Activated T-helper 1 cell treated with Interleukin-2 at 50 U/mL for 16 hours (primary cell): ENCODE measurements at places on chromosomes 2 and 18.

- DNase-seq, result no peak
Observed at GRCh38 chr2:67124531-67124930, 272.6 kb upstream of the ETAA1 start.

DNA sequence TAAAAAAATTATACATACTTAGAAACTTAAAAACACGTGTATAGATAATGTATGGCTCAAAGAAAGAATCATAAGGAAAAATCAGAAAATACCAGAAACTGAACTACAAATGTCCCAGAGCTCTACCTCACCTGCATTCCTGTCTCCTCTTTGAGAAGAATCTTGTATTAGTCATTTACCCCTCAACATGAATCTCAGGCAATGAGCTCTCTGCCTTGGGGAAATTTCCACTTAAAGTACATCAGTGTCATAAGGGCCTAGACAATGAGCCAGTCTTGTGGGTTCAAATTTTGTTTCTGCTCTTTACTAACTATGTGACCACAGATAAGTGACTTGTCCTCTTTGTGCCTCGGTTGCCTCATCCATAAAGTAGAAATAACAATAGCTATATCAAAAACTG lies 40.1 kb downstream of the SCG2 start:
- DNase-seq, result no peak

DNA sequence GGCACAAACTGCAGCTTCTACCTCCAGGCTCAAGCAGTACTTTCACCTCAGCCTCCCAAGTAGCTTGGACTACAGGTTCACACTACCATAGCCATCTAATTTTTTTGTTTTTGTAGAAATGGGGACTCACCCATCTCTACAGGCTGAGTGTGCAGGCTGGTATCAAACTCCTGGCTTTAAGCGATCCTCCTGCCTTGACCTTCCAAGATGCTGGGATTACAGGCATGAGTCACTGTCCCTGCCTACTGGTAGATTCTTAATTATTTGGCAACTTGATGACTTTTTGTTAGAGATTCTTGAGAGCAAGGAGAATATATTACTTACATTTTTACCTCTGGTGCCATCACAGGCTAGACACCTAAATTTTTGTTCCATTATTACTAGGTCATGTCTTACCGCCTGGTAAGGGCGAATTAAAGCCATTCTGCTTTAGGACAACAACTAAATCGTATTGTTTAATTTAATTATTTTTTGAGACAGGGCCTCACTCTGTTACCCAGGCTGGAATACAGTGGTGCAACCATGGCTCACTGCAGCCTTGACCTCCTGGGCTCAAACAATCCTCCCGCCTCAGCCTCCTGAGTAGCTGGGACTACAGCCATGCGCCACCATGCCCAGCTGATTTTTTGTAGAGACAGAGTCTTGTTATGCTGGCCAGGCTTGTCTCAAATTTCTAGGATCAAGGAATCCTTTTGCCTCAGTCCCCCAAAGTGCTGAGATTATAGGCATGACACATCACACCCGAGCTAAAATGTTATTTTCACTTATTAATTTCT lies 15.7 kb downstream of the DYNC1I2 start:
- no peak for DNase-seq

DNA sequence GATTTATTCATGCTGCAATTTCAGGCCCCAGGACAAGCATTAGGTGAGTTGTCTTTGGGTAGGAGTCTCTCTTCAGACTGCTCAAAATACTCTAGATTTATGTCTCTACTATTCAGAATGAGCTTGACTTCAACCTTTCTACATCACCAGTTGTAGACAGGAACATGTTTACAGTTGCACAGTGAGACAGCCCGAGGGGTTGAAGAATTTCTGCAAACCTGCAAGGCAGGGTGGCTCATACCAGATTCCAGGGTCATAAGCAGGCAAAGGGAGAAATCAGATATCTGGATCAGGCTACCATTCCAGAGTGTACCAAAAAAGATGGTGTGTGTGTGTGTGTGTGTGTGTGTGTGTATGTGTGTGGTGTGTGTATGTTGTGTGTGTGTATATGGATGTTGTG lies 112.4 kb downstream of the SPP2 start:
- no peak for DNase-seq

DNA sequence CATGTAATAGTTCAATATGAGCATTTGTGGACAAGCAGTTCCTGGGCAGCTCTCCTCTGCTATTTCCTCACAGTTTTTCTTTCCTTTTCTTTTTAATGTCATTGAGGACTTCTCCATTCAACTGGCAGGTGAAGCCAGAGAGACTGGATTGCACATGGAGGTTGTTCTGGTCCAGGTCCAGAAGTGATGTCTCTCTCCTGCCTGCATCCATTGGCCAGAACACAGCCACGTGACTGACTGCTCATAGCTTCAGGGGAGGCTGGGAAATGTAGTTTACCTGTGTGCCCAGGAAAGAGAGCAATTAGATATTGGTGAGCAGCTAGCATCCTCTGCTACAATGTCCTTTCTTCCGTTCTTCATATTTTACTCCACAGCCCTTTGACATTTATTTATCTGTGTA lies 20.2 kb upstream of the ADAM23 start:
- DNase-seq, result no peak

- DNase-seq, result no peak
Observed at GRCh38 chr2:72894514-72894913, 7.3 kb downstream of the SPR start.

GRCh38 chr18:13036622-13037320 lies 45.6 kb downstream of the CEP192 start:
- no peak for DNase-seq

DNA sequence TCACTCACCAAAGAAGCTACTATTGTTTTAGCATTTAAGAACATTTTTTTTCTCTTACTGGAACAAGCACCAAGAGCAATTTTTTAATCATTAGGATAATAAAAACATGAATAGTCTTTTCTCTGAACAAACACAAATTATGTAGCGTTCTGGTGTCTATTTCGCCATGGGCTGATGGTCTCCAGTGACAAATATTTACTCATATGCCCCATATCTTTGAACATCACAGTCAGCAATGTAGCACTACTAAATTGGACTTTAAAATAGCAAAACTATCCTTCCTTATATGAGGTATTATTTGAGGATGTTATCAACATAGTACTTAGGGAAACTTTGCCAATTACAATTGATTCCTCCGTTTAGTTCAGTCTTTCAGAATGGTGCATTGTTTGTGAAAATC lies 1326.0 kb upstream of the ZEB2 start:
- DNase-seq, result no peak

DNA sequence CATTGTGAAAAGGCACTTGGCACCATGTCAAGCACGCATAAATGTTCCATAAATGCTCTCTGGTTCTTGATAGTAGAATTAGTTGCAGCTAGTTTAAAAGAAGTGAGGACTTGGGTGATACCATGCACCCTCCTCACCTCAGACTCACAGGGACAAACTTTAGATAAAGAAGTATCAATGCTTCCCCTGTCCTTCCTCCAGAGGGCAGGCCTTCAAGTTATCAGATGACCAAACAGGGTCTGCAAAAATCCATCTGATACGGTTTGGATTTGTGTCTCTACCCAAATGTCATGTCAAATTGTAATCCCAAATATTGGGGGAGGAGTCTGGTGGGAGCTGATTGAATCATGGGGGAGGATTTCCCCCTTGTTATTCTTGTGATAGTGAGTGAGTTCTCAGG lies 54.1 kb downstream of the C1QL2 start:
- no peak for DNase-seq

DNA sequence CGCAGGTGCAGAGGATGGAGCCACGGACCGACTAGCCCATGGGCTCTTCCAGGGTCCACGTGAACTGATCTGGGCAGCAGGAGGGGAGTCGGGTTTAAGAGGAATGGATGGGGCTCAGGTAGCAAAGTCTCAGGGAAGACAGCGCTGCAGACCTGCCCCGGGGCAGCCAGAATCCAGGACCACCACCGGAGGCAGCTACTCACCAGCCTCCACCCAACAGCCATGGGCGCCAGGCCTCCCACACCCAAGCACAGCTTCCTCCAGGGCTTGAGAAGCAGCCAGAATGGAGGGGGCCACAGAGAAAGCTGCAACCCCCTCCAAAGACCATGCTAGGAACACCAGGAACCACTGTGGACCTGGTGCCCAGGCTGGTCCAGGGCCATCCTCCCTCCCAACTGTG lies 164.3 kb downstream of the TWIST2 start:
- no peak for DNase-seq

DNA sequence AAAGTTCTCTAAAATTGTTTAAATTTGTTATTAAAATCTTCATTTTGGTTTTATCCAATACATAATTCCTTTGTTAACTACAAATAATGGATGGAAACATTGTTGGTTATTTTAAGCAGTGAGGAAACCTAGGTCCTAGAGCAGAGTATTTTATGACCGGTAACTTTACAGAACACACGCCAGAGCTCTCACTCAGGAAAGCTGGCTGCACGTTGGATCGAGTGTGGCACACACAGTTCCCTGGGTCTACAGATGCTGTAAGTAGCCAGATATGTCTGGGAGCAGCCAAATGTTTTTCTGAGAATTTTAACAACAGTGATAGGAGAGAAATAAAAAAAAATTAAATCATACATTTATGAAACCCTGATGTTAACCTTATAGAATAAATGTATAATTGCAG lies 264.4 kb downstream of the ZNF407 start:
- DNase-seq, result no peak

DNA sequence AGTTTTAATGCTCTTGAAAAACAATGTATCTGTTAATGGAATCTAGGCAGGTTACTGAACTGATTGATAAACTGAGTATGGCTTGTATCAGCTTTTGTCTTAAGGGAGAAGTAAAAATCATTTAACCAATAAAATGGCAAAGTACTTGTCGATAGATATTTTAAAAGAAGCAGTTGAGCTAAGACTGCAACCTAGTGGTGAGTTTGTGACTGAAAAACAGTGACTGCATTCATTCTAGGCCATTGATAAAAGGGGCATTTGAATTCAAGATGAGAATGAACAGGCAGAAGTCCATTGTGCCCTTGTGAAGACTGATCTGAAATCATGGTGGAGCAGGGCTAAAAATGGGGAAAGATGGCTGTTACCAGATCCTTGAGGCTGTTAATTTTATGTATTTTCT lies 59.4 kb upstream of the MSTN start:
- no peak for DNase-seq

GRCh38 chr2:190847504-190848081 lies 33.0 kb upstream of the GLS start:
- DNase-seq, result no peak

- DNase-seq, result no peak
Observed at GRCh38 chr2:14867853-14868252, 235.3 kb downstream of the LRATD1 start.

DNA sequence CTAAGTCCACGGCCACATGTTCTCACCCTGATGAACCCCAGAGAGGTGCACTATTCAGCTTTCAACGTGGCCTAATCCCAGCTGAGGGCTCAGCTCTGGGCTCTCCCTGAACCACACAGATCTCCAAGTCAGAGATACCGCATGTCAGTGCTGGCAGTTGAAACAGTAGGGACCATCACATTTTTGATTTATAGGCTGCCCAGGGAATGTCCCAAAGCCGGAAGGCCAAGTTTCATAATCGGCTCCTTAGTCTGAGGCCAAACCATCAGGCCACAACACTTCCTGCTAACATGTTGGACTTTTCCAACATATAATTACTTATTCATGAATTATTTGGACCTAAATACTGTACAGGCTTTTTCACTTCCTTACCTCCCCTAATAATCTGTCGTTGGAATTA lies 91.9 kb upstream of the KLHL29 start:
- no peak for DNase-seq

DNA sequence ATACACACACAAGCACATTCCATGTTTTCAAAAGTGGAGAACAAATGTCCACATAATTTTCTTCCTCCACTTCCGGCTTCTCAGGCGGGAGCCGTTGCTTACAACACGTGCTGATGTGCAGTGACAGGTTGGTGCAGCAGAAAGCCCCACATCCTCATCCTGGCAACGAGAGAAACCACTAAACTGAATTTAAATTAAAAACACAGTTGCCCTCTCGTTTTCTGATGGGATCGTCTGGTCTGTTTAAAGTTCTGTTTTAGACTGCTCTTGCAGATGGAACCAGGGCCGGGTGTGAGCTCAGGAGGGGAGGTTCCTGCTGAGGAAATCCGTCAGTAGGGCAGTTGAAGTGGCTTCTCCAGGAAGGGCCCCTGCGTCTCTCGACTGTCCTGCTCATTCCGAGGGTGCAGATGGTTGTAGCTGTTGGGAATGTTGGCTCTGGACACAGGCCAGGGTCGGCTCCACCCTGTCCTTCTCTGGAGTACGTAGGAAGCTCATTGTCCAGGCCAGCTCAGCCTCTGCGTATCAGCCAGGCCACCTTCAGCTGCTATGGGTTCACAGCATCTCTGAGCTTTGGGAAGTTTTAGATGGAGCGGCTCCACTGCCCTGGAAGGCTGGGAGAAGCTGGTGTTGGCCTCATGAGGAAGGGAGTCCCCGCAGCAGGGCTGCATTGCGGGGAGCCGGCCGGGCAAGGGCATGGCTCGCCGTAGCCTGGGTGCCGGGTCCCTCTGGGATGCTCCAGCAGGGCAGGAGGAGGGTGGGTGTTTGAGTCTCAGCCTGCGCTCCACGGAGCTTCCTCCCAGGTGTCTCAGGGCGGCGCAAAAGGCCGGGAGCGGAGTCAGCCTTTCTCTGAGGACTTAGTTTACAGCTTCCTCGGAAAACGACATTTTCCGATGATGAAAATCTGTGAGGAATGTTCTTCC lies 58.3 kb downstream of the NFATC1 start:
- no peak for DNase-seq

DNA sequence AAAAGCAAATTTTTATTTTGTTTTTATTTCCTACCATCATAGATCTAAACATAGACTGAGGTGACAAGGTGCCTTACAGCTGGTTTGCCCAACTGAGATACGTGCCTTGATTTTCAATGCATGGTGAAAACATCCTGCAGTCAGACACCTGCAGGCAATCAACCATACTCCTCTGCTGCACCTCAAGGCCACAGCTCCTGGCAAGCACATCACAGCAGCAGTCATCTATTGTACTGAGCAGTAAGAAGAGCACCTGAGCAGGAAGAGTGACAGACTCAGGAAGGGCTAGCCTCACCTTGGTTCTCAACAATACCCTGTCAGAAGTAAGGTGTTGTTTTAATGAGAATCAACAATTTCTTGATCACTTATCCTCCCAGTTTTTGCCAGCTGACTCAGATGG lies 1206.8 kb upstream of the NRXN1 start:
- DNase-seq, result no peak

- no peak for DNase-seq
Observed at GRCh38 chr2:29123617-29124349, 8.6 kb downstream of the CLIP4 start.

DNA sequence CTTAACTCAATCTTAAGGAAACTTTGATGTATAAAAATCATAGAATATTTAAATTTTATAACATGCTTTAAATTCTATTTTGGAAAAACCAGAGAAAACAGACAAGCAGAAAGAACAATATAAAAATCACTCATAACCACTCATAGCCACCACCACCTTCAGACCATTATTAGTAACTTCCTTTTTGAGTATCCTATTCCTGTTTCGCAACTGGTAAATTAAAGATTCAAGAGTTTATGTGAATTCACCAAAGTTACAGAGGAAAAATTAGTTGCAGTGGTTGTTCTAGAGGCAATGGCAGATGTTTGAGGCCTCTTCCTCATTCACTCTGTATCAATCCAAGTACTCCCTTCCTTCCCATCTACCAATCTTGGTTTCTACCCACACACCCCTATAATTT lies 49.3 kb upstream of the PROKR1 start:
- no peak for DNase-seq
